ENCODE measurements at places on chromosomes 7 and 10. TPM values are rescaled to one million over a fixed set of nuclear protein-coding genes. Genes with fewer than 3 reads are reported as not detected.

DNA sequence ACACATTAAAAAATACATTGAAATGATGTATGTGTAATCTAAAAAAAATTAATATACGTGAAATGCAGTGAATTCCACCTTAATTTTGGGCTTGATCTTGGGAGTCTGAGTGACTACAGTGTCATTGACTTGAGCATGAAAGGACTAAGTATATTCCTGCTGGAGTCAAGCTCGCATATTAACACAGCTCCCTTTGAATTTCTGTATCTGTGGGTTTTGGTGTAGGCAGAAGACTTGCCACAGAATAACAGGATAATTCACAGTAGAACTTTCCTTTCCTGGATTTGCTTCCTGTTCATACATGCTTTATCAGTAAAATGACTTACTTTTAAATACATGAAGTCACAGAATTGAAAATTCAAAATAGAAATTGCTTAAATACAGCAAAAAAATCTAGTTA is 55.3 kb downstream of the PPP1R9A start:
- H3K27me3 ChIP-seq: no peaks in the 10 kb centered on the region
- no peaks in the 10 kb centered on the region for H3K4me1 ChIP-seq
- H3K4me3 ChIP-seq: no peak overlapping the region
- DNase-seq: no peak

DNA sequence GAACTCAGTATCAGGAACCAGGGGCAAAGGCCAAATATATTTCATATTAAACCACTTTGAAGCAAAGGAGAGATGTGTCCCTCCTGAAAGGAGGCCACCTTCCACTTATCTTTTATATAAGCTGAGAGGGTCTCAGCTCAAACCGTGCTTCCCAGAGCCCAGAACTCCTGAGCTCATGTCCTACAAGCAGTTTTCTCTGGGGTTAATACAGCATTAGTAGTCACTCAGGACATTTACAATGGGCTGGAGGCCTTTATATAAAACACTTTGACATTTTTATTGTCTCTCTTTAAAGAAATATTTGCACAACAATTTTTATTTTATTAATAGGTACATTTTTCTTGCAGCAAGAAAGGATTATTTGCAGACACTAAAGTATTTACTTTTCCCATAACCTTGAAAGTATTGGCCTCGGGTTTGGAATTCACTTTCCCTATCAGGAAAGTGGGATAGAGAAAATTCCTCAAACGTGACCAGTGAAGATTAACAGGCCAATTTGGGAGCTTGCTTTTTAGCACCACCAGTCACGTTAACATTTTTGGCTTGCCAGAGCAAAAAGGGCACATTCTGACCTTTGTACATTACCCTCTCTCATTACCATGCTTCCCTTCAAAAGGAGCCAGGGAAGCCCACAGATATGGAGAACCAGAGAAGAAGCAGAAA is 464.9 kb upstream of the NRP1 start:
- no peaks in the 10 kb centered on the region for H3K4me1 ChIP-seq
- DNase-seq: no peak
- H3K4me3 ChIP-seq: no peak overlapping the region
- no peaks in the 10 kb centered on the region for H3K36me3 ChIP-seq

DNA sequence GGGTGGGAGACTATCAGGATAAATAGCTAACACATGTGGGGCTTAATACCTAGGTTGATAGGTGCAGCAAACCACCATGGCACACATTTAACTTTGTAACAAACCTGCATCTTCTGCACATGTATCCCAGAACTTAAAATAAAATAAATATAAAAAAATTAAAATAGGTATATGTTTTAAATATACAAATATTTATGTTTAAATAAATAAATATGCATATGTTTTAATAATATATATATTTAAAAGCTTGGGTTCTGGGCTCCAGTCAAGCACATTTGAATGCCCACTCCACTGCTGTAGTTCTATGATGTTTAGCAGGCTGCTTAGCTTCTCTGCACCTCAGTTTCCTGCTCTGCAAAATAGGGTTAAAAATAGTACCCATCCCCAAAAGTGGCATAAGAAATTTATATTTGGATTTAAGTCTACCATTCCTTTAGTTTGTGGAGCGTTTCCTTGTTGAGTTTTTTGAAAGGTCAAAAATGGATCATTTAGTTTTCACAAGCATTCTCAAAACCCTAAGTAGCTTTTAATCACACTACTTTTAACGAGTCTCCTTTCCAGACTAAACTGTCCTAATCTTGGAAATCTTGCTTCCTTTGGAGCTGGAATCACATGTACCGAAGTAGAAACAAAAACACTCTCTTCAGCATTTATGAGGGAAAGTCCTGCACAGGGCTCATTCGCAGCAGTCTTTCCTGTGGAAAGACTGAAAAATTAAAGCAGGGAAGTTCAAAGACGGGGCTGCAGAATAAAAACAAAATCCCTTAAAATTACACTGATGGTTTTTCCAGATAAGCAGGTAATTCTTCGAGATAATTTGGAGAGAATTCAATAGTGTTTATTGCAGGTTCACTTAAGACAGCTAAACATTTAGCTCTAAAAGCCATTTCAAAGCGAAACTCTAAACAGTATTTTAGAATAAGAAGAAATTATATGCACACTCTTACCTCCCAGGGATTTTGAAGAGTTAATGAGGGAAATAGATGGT is 111.7 kb upstream of the LYZL1 start:
- DNase-seq: no peak
- peaks cover 22% of the 10 kb centered on the region for H3K27me3 ChIP-seq
- no peaks in the 10 kb centered on the region for H3K4me1 ChIP-seq
- no peaks in the 10 kb centered on the region for H3K36me3 ChIP-seq
- H3K4me3 ChIP-seq: no peak overlapping the region
- H3K27ac ChIP-seq: no peak overlapping the region

GRCh38 chr10:110151467-110151866 is 55.9 kb upstream of the MXI1 start:
- no peak overlapping the region for H3K4me3 ChIP-seq
- no peaks in the 10 kb centered on the region for H3K36me3 ChIP-seq
- H3K4me1 ChIP-seq: peaks cover 7% of the 10 kb centered on the region
- peaks cover 39% of the 10 kb centered on the region for H3K27me3 ChIP-seq
- no peak for DNase-seq

DNA sequence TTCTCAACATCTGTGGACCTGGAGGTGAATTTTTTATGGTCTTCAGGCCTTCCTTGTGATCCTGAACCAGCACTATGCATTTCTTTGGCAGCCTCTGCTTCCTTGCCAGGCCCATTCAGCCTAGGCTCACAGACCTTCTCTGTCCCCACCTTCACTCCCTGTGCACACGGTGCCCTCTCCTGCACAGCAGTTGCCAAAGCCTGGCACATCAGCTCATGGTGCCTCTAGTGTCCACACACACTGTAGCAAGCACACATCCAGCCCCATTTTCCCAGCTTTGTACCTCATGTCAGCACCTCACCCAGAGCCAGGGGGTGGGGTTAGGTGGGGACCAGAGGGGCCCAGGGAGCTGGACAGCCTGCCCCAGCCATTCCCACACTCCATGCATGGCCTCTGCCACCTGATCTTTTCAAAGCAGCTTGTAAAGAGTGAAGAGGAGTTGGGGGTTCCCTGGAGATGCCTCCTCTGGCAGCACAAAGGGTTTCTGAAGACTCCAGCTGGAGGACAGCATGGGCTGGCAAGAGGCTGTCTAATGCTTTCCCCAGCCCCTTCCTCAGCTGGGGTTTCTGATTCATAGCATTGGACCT is 57.9 kb upstream of the TMEM72 start:
- no peak overlapping the region for H3K27ac ChIP-seq
- no peaks in the 10 kb centered on the region for H3K27me3 ChIP-seq
- no peaks in the 10 kb centered on the region for H3K36me3 ChIP-seq
- DNase-seq: peak; percentile 14
- H3K4me1 ChIP-seq: no peaks in the 10 kb centered on the region

The RPP38 gene
- total RNA-seq: 16.3 TPM

The CSGALNACT2 gene
- total RNA-seq: 25.6 TPM

All from activated naive CD4-positive, alpha-beta T cell treated with anti-CD3 and anti-CD28 coated beads for 36 hours (primary cell).